ENCODE measurements at places on chromosomes 7 and 10. TPM values are rescaled to one million over a fixed set of nuclear protein-coding genes. Genes with fewer than 3 reads are reported as not detected.

The HNRNPH3 gene
- total RNA-seq = 108 TPM

The SLC13A1 gene
- total RNA-seq = 0.07 TPM

The OR2A7 gene
- 4.2 TPM for total RNA-seq

The GRID2IP gene
- total RNA-seq = 1.6 TPM

The CPED1 gene
- 45.4 TPM for total RNA-seq

The TAS2R4 gene
- total RNA-seq = 1.00 TPM

The ERVW-1 gene
- 1.2 TPM for total RNA-seq

The CDK14 gene
- 38.1 TPM for total RNA-seq

The CPA2 gene
- total RNA-seq = 16.3 TPM
